Renal pelvis (tissue), 12 donors: ENCODE measurements at places on chromosomes 6 and 20. TPM values are rescaled to one million over a fixed set of nuclear protein-coding genes. Genes with fewer than 3 reads are reported as not detected.
A peak's percentile ranks its signal among the peaks of the same experiment; 100 is the strongest.

GRCh38 chr20:44651684-44652423 is at the start of gene ADA:
ADA (minus strand) TSS chr20:44651699; CDS start chr20:44651607, 92 bp downstream.
- DNase-seq: peak; percentile 52

DNA sequence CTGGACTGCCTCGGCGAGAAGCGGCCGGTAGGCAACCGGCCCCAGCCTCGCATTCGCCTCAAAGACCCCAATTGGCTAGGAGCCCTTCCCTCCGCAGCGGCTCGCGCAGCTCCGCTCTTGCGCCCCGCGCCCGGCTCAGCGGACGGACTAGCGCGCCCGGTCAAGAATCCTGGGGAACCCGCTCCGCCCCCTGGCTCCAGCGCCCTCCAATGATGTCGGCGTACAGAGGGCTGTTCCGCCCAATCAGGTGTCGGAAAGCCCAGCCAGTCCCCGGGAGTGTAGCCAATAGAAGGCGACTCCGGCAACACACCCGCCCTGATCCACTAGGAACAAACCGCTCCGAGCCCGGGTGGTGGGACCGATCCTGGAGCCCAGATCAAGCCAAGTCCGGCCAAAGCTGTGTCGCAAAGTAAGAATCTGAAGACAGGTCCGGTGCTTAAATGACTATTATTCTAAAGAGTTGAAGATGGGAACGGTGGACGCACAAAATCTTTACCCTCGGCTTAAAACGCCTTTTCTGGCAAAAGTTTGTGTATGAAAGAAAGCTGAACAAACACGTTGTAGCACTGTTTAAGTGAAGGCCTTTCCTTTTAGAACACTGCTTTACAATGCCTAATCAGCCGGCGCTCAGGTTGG is 132.2 kb downstream of the OGFRL1 start:
- peak; percentile 97 for DNase-seq

DNA sequence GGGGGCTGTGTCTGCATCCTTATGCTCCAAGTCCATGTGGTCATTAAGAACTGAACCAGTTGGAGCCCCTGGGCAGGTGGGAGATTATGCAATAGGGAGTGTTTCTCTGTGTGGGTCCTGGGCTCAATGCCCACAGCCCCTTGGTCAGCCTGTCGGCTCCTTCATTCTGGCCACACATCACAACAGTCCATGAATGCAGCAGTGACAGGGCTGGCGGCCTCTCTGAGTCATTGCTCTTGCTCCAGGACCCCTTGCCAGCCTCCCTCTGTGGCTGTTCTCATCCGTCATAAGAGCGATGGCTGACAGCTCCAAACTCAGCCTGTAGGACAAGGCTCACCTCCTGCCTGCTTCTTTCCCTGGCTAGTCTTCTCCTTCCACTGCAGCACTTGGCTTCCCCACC is 609.5 kb upstream of the CDH4 start:
- no peak for DNase-seq

The FUT9 gene
- 5.7 TPM for polyA plus RNA-seq

DNA sequence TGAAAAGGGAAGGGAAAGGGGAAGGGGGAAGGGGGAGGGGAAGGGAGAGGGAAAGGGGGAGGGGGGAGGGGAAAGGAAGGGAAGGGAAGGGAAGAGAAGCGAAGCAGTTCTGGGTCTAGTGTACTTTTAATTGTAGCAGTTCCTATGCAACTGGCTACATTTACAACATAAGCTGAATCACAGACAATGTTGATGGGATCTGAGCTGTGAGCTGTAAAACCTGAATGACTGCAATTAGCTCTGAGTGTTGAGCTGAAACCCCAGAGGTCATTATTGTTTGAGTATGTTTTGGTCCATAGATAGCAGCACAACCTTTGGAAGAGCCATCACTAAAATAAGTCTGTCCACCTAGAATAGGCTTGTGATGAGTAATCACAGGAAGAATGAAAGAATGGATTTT is 7.2 kb upstream of the ABHD12 start:
- no peak for DNase-seq

GRCh38 chr6:32867022-32867477 is 13.1 kb downstream of the PSMB9 start:
- DNase-seq: no peak

The ZC2HC1B gene
- polyA plus RNA-seq: 0.26 TPM

DNA sequence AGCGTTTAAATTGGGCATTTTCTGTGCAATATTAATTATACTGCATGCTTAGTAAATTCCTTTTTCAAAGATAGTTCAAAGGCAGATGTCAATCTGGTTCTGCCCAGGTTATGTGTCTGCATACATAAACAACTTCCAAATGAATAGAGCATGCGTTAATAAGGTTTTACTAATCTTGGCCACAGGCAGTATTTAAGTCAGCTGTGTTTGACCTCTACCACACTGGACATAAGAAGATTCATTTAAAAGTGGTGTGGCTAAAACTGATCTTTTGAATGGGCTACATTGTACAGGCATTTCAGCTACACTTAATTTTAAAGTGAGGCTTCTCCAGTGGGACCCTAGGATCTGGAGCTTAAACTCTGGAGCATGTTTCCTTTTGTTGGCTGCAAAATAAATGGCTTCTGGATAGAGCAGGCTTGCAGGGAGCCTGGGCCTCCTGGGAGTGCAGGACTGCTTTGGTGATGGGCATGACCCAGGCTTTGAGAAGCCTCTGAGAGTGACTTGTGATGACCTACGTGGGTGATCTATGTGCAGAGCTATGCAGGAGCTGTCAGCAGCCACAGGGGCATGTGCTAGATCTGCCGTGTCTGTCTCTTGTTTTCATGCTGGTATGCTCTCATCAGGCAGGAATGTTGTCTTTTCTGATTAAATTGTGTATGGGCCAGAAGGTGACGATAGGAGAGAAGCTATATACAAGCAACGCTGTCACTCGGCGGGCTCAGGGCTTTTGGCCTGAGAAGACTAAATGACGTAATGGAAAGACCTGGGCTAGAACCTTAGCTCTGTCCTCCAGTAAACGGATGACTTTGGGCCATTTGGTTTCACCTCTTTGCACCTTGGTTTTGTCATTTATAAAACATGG is 331.2 kb downstream of the QKI start:
- peak; percentile 37 for DNase-seq

GRCh38 chr6:150511313-150511712 is 88.4 kb upstream of the PLEKHG1 start:
- DNase-seq: no peak

- DNase-seq: no peak
Observed at GRCh38 chr20:21685981-21686380, 19.5 kb upstream of the PAX1 start.

DNA sequence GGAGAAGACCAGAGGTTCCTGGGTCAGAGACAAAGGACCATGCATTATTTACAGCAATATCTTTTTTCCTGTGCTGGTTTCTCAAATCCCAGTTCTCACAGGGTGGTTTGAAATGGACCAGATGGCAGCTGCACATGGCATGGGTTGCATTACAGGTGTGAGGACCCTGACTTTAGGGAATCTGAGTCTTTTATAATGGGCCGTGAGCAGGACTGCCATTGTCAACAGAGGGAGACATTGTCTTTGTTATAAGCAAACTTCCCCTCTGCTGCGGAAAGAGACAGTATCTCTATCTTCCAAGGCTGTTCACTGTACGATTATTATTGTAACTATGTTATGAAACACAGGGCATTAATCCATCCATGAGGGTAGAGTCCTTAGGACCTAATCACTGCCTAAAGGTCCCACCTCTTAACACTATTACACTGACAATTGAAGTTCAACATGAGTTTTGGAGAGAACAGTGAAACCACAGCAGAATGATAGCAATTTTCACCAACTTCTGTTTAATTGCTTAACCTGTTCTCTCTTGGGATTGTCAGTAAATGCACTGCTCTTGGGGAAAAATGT is 156.1 kb upstream of the AGPAT4 start:
- DNase-seq: no peak

DNA sequence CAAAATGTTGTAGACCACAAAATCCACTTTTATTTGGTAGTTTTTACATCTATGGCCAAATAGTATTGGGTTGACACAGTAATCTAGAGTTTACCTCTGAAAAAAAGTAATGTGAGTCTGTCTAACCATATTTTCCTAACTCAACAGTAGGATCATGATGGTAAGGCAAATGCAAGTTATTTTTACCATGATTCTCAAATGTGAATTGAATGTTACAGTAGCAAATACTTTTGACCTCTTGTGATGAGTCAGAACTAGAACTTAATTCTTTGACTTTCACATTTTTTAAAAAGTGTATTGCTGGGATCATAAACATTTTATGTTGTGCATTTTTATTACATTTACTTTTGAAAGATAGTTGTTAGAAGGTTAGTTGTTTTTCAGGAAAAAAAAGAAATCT is 22.0 kb downstream of the RNF146 start:
- DNase-seq: no peak

- no peak for DNase-seq
Observed at GRCh38 chr6:27672113-27672799, 199.4 kb upstream of the ZNF184 start.

The PAK5 gene
- 0.60 TPM for polyA plus RNA-seq

DNA sequence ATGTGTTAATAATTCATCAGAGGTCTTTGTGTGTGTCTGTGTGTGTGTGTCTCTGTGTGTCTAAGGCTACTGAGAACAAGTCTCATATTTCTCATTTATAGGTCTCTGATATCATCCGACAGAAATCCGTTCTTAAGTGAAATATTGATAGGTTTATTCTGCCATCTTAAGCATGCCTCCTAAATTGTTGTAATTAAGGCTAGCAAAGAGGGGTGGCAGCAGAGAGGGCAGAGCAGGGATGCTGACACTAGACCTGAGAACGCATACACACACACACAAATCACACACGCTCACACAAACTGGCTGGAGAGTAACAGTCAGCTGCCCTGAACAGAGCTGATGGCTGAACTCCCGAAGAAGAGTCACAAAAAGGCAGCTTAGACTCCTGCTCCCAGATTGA is 84.9 kb upstream of the LRFN2 start:
- DNase-seq: no peak

- DNase-seq: peak; percentile 43
Observed at GRCh38 chr6:75602246-75603105, 796 bp downstream of the SENP6 start.
